ENCODE measurements at places on chromosomes 3 and 15.

- peak; percentile 73 for DNase-seq
These were observed 610 bp upstream of the SATB1 start for GRCh38 chr3:18425641-18426257.

- DNase-seq: no peak
These were observed 39.3 kb upstream of the CEMIP start for GRCh38 chr15:80739919-80740318.

DNA sequence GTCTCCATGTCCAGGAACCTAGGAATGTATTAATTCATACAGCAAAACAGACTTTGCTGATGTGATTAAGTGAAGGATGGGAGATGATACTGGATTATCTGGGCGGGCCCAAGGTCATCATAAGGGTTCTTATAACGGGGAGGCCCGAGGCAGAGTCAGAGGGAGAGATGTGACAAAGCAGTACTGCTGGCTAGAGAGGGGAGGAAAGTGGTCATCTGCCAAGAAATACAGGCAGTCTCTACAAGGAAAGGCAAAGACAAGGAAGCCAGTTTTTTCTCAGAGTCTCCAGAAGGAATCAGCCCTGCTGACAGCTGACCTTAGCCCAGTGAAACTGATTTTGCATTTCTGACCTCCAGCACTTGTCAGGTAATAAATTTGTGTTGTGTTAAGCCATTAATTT, 66.2 kb upstream of the CORO2B start:
- no peak for DNase-seq

DNA sequence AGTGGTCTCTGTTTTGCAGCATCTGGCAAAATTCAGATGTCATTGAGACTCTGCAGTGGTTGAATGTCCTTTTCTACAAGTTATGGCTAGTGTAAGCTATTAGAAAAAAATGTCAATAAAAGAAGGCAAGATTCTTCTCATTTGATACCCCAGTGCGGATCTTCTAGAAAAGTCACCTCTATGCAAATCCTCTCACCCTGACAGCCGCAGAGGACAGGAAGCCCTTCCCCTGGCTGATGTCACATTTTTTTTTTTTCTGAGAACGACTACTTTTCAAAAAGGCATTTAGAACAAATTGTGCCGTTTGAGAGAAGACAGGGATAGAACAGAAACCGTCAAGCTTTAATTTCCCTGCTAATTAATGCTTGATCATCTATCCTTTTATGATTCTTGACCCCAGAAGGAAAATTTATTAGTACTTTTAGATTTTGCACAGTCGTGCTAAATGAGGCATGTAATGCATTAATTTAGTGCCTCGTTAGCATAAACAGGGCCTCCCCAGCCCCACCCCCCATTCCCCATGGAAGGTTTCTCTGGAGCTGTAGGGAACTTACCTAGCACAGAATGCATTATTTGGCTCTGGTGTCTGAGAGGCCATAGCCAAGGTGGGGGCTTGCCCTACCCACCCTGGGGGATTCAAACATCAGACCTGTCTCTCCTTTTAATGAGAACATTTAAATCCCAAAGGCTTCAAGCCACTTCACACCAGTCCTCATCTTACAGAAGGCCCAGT, 183.8 kb downstream of the OPA1 start:
- no peak for DNase-seq

GRCh38 chr3:82627733-82628132, 866.3 kb upstream of the GBE1 start:
- no peak for DNase-seq

DNA sequence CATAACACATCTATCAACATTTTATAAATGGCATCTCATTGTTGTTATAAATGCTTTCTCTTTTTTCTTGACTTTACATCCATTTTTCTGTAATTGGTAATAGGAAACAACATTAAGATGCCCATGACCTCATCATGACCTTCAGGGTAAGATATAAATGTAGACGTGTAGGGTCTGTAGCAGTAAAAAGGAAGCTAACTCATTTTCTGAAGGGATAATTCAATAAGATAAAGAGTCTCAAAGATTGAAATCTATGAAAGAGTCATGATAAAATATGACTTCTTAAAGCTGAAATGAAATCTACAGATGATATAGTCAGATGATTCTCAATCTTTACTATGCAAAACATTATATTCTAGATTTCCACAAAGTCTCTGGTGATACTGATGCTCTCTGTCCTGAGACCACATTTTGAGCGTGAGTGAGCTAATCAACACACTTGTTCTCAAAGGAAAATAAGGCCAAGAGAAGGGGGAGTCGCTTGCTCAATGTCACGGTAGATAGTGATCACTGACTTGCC, 38.5 kb downstream of the TPRG1 start:
- no peak for DNase-seq

GRCh38 chr3:156142702-156143101, 22.3 kb downstream of the KCNAB1 start:
- DNase-seq: no peak

GRCh38 chr3:116034794-116035193, 410.5 kb downstream of the LSAMP start:
- DNase-seq: no peak

GRCh38 chr3:171700653-171701052, 109.6 kb downstream of the PLD1 start:
- DNase-seq: no peak

GRCh38 chr15:100918034-100918689, 995 bp upstream of the LRRK1 start:
- peak; percentile 88 for DNase-seq

- DNase-seq: no peak
These were observed 1.3 kb downstream of the ATXN7 start for GRCh38 chr3:63864965-63865327.

GRCh38 chr15:69841113-69841828, 256.4 kb downstream of the TLE3 start:
- no peak for DNase-seq

GRCh38 chr3:30017901-30018300, 588.5 kb upstream of the TGFBR2 start:
- DNase-seq: no peak

GRCh38 chr15:93899817-93900216, 331.5 kb upstream of the MCTP2 start:
- DNase-seq: no peak

GRCh38 chr3:2097641-2098191, 950 bp upstream of the CNTN4 start:
- DNase-seq: peak; percentile 52

DNA sequence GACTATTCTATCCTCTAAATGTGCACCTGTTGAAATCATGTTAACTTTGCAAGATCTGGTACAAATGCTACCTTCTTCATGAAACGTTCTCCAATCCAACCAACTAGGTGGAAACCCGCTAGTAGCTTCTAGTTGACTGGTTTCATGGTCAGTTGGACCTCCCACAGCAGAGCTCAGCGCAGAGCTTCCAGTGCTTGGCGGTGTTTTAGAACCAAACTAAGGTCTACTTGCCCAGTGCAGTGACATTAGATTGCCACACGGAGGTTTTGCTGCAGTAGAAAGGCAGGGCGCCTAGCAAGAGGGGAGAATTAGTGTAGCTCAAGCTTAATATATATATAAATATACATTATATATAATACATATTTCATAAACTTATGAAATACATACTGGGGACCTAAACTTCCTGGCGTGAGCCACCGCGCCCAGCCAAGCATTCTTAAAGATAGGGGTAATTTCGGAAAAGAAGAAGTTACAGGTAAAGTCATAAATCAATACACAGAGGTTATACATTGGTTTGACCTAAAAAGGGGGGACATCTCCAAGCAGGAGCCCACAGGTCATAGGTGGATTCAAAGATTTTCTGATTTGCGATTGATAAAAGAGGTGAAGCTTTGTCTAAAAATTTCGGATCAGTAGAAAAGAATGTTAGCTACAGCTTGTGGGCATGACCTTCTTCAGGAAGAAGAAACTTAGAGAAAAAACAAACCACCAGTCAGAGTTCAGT, 2.1 kb upstream of the OXSR1 start:
- DNase-seq: peak; percentile 32

DNA sequence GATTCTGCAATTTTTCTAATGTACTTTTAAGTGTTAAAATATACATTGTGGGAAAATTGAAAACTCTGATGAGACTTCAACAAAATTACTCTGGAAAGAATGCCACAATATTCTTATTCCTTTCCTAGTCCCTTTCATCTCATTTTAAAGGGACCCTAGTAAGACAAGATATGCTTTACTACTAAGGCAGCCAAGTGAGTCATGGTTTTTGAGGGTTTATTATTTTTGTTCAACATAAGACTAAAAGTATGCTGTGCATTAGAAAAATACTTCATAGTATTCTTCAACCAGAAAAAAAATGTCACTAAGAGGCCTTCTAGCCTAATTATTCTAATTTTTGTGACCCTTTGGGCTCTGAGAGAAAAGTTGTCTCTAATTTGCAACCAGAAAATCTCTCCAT, 7.4 kb downstream of the IL12A start:
- DNase-seq: no peak

DNA sequence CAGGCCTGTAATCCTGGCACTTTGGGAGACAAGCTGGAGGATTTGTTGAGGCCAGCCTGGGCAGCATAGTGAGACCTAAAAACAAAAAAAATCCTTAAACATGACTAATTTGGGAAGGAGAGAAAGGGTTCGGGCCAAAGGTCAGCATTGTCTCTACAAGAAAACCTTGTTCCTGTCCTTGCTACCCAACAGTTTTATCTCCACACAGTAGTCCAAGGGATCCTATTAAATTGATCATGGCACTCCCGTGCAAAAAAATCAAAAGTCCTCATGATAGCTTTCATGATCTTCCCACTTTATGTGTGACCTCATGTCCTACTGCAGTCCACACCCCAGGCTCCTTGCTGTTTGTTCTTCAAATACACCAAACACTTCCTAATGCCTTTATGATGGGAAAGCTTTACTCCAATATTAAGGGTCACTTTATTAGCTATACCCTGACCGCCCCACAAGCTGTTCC, 4.2 kb downstream of the RPL15 start:
- DNase-seq: no peak
